Thoracic aorta (tissue), 2 donors: ENCODE measurements at places on chromosomes 7 and 10.

- DNase-seq: no peak
These were observed 165.3 kb downstream of the CELF2 start for GRCh38 chr10:11183015-11183414.

DNA sequence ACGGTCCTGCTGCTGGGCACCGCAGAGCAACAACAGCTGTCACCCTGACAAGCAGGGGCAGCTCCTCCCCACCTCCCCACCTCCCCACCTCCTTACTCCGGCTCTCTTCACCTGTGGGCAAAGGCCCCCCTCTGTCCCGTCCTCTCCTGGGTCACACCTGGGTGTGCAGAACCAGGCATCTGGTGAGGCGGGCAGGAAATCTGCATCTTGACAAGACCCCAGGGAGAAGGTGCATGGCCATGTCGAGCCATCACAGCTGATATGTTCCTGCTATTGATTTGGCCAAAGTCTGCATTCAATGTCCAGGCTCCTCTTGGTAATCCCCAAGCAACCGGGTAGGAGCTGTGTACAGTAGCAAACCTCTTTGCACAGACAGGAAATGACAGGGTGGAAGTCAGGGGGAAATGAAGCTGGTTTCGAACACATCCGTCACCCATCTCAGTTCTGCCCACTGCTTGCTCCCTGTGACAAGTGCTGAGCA is 554.2 kb downstream of the DNAJB6 start:
- DNase-seq: no peak

GRCh38 chr7:25303281-25304181 is 75.2 kb upstream of the NPVF start:
- DNase-seq: no peak

GRCh38 chr10:76037531-76038155 is 606.2 kb downstream of the LRMDA start:
- no peak for DNase-seq

- no peak for DNase-seq
These were observed 134.4 kb downstream of the BMS1 start for GRCh38 chr10:42916974-42917373.

DNA sequence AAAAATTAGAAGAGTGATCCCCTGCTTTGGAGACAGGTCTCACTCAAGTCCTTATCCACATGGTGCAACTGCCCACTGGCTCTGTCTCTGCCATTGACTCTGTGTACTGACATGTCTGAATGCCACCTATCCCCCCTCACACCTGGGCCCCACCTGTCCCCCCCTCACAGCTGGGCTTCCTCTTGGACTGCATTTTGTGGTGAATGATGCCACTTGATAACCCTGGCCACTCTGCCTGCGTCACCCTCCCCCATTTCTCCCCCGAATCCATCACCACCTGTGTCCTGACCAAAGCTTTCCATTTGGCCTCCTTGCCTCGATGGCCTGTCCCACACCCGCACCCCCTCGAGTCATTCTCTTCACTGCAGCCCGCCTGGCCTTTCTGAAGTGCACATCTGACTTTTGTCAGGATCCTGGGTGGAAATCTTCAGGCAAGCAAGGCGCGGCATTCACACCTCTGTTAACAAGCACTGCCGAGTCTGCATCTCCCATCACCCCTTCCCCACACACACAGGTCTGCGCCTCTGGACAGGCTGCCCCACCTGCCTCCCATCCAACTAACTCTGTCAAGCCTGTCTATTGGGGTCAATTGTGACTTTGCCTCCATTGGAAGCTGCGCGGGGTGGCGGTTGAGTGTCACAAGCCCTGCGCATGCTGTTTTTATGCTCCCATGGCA is 175.3 kb upstream of the KLF14 start:
- DNase-seq: no peak

DNA sequence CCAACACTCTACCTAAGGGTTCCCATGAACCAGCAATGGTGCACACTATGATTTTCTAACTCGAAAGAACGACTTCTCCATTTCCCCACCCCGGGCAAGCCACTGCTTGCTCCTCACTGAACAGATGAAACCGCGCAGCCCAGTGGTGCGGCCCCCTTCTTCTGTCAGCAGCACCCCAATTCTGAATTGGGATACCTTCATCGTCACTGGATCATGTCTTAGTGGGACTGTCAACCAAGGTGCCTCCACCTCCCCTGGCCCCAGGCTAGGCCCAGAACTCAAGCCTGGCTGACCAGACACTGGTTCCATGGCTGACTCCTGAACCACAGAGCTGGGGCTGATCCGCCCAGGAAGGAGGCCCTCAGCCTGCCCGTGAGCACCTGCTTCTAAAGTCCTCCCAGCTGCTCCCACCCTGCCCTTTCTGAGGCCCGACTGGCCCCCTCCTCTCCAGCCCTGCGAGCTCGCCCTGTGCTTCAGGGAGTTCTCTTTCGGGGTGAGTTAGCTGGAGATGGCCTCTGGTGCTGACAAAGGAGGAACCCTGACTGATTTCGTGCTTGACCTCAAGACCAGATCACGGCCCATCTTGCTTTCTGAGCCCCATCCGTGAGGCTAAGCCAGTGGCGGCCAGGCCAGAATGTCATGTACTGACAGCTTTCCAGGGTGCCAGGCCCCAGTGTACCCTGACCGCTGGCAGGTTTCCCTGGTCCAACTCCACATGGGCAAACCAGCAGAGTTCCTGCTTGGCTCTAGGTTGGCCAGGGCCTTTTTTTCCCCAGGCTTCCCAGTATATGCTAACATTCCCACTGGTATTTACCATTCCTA is 44.5 kb downstream of the FAM53B start:
- no peak for DNase-seq

- DNase-seq: no peak
These were observed 9.5 kb upstream of the TSGA13 start for GRCh38 chr7:130695840-130696239.

DNA sequence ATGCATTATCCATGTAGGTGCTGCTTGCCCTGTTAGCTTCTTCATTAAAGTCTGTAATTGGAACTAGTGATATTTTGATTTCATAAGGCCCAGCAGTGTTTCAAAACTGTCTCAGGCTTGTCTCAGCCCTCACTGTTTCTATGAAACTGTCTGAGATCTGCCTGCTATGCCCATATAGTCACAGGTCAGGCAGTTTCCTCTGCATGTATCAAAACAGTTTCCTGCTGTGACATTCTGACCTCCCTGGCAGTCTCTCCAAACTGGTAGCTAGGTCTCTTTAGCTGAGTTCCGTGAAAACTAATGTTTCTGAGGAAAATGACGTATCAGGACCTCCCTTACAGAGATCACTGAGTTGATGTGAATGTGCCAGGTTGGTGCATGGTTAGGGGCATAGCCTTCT is 18.9 kb upstream of the SEMA3D start:
- no peak for DNase-seq

DNA sequence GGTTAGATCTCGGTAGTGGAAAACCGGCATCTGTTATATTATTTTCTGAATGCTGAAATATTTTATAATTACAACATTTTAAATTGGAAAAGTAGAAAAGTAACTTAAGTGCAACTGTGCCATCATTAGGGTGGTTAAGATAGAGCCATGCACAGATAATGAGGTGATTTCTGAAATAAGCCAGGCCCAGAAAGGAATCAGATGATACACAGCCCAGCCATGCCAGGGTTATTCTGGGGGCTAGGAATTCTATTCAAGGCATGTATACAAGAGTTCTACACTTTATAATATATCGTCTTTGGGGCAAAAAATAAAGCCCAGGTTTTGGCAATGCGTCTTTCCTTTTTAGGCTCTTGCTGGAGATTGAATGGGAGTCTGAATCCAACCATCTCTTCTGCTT is 128.7 kb downstream of the ITGB8 start:
- DNase-seq: no peak

DNA sequence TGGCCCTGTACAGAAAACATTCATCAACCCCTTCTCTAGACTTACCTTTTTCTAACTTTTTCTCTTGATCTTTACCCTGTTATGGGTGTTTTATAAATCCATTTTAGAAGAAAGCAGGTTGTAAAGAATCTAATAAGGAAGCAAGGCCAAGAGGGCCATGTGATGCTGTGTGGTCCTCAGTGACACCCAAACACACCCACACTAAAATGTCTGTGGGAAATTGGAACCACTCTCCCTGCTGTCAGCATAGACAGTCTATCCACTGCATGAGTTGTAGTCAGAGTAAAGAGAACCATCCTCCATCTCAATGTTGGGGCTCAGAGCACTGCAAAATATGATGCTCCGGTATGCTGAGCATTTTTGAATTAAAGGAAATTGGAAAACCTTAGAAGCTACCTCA is 235.5 kb downstream of the SKIDA1 start:
- no peak for DNase-seq

- no peak for DNase-seq
These were observed 49.6 kb upstream of the SMNDC1 start for GRCh38 chr10:110354322-110354766.

- no peak for DNase-seq
These were observed 18.3 kb downstream of the CYP26A1 start for GRCh38 chr10:93091960-93092359.

DNA sequence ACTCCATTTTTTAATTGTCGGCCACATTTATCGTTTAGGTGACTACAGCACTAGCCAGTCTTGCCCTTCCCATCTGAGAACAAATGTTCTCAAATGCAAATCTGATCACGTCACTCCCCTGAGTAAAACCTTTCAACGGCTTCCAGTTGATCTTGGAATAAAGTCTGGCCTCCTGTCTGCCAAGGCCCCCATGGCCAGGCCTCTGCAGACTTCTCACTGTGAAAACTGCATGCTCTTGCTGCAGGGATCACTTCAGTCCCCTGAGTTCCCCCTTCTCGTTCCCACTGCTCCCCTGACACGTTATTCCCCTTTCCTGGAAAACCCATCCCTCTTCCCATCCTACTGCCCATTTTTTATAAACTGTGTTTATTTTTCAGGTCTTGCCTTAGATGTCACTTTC is 124.1 kb upstream of the NEBL start:
- no peak for DNase-seq

DNA sequence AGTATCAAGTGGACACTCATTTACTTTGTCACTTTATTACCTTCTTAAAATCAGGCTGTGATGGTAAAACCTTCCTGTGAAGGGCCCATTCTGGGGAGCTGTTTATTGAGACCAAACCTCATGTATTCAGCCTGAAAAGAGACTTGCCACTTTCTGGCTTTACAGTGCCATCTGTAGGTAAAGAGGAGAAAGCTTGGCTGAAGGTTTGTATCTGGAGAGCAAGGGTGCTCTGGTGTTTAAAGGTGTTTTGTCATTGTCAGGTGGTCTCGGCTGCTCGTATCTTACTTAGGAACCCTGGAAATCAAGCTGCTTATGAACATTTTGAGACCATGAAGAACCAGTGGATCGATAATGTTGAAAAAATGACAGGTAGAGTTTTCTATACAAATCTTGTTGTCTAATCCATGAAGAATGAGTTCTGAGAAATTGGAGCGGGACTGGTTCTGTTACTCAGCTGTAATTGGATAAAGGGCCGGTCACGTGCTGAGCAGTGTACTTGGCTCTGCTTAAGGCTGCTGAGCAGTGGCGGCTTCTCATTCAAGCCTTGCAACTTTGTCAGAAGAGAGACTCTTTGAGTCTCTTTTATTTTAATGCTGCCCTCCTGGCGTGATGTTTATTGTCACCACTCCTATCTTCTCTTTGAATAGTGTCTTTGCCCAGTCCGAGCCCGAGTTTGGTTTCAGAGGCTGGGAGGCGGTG is 46.9 kb downstream of the AP3M1 start:
- DNase-seq: no peak

GRCh38 chr7:6448943-6449543 is 1.3 kb upstream of the DAGLB start:
- no peak for DNase-seq

DNA sequence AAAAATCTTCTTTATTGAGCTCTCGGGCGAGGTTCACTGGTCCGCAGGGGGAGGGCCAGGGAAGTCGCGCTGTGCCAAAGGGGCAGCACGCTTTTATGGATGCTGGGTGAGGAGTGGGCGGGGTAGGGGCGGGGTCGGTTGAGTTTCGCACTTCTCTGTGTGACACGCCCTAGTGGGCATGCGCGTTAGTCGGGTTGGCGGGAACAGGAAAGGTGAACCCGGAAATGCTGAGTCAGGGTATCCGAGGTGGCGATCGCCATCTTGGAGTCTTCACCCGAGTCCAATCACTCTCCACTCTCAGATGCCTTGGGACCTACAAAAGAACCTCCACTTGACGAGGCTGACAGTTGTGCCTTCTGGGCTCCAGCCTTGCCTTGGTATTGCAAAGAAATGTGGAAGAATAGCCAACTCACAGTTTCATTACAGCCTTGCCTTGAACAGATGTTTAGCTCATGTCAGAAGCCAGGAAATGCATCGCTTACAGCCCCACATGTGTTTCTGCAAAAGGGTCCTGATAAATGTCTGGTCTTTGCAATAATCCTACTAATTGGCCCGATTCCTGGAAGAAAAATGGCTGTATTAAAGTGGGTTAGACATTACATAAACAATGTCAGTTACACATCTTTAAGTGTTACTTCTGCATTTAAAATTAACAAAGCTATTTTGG is 64.1 kb downstream of the AHR start:
- DNase-seq: no peak

DNA sequence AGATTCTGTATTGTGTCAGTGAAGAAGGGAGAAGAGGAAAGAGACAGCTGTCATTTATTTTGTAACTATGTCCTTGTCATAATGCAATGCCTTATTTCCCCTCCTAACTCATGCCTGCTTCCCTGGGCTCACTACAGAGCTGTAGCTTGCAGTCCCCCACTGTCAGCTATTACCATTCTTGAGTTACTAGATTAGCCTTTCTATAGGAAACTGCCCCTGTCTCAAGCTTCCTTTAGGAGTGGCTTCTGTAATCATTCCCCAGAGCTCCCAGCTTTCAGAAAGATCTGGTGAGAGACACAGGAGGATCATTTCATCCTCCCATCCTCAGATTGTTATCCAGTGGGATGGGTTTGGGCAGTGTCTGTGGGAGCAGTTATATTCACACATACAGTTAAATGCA is 32.4 kb upstream of the SMKR1 start:
- no peak for DNase-seq
